NCI-H1417 treated with DMSO at 0.1 percent for 48 hours (cell line): ENCODE measurements at places on chromosomes 11 and 22.

DNA sequence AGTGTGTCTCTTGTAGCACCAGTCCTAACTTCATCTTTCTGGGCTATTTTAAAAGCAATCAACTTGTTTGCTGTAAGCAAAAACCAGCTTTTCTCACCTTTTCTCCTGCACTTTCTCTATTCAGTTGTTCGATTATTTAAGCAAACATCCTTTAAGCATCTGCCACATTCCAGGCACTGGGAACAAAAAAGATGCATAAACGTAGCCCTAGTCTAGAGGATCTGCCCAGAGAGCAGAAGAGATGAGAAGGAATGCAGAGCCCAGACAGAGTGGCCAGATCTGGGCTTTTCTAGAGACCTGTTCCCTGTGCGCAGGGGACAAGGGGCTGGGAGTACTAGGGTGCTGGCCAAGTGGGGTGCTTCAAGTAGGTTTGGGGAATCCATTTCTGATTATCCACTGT, 8.4 kb downstream of the APLNR start:
- no peak for DNase-seq

DNA sequence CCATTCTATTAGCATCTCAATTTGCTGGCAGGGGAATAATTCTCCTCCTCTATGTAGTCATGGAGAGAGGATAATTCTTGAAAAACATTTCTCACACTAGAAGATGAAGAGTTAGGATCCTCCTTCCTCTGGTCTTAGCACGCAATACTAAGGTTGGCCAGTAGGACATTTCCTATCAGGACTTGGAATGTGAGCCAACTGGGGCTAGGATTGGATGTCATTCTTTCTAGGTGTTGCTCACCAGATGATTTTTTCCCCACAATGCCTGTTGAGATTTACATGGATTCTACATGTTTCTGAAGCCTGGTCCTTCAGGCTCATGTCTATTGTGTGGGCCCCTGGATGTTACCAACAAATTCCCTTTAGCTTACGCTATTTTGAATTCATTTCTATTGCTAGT, 28.0 kb downstream of the SLN start:
- DNase-seq: no peak

DNA sequence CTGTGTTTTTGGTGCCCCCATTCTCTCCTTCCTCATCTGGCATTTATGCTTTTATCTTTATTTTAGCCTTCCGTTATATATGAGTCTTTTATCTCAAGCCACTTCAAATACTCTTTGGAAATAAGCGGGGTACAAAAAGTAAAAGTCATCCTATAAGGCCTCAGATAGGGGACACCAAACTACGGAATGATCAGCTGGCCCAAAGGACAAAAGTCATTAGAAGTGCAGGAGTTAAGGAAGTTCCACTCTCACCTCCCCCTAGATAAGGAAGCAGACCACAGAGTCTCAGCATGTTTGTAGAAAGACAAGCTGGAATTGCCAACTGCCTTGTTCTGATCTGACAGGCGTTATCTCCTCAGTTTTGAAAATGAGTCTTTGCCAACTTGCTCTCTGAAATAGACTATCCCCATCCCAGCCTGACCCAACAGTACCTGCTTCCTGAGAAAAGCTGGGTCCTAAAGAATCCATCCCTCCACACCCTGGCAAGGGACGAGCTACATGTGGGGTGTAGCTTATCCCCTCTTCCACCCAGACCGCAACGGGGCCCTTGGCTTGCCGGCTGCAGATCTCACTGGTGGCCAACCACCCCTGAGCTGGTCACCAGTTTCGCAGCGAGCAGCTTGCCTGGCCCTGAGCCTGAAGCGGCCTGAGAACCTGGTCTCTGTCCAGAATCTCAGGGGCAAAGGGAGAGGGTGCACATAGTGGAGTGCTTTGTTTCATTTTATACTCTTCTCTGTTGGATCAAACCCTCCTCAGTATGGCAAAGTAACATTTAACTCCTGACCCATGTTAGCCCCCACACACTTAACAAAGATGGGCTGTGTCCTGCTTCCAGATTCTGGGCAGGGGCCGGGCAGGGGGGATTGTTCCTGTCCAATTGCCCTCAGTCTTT, 13.8 kb downstream of the FADS2 start:
- no peak for DNase-seq

DNA sequence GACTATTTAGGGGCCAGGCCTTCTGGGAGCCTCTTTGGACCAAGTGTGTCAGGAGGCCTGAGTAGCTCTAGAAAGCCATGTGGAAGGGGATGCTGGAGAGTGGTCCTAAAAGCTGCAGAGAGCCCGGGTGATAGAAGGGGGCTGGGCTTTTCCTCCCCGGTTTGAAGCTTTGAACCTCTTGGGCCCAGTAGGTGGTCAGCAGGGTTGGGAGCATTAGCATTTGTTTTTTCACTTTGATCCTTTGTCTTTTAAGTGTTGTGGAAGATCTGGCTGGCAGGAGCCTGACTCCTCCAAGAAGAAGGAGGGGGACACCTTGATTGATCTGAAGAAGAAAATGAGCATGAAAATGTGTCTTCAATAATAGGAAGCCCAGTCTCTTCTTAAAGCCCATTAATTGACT, 596.6 kb downstream of the INSC start:
- DNase-seq: no peak

GRCh38 chr22:49141761-49142160, 685.9 kb downstream of the BRD1 start:
- no peak for DNase-seq

GRCh38 chr11:46736615-46737014, 17.6 kb downstream of the F2 start:
- DNase-seq: no peak

- DNase-seq: no peak
These were observed 13.4 kb downstream of the AP5B1 start for GRCh38 chr11:65767406-65767805.

DNA sequence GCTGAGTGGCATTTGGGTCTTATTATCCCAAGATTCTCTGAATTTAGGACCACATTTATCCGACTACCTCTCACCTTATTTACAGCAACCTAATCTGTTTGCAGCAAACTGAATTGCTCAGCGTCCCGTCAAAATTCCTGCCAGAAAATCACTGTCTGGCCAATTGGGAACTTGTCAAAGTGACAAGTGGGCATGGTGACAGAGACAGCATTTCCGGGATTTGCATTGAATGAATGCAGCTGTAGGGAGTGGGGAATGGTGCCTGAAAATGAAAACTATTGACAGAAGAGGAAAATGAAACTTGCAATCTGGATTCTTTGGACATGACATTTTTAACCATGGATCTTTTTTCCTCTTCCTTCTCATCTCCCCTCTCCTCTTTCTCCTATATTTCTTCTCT, 113.8 kb downstream of the NELL1 start:
- no peak for DNase-seq

DNA sequence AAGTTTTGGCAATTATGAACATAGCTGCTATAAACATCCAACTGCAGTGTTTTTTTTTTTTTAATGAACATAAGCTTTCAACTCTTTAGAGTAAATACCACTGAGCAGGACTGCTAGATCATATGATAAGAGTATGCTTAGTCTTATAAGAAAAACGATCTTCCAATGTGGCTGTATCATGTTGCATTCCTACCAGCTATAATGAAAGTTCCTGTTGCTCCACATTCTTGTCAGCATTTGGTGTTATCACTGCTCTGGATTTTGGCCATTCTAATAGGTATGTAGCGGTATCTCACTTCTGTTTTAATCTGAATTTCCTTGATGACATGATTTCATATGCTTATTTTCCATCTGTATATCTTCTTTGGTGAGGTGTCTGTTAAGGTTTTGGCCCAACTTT, 50.4 kb downstream of the PDGFD start:
- DNase-seq: no peak

- no peak for DNase-seq
These were observed 56.9 kb upstream of the EMID1 start for GRCh38 chr22:29148826-29149225.

GRCh38 chr22:47337161-47337621, 574.7 kb downstream of the TBC1D22A start:
- DNase-seq: no peak

- no peak for DNase-seq
These were observed 12.1 kb downstream of the DENND5A start for GRCh38 chr11:9253086-9253485.

GRCh38 chr11:19234231-19234817, 6.4 kb downstream of the E2F8 start:
- no peak for DNase-seq

DNA sequence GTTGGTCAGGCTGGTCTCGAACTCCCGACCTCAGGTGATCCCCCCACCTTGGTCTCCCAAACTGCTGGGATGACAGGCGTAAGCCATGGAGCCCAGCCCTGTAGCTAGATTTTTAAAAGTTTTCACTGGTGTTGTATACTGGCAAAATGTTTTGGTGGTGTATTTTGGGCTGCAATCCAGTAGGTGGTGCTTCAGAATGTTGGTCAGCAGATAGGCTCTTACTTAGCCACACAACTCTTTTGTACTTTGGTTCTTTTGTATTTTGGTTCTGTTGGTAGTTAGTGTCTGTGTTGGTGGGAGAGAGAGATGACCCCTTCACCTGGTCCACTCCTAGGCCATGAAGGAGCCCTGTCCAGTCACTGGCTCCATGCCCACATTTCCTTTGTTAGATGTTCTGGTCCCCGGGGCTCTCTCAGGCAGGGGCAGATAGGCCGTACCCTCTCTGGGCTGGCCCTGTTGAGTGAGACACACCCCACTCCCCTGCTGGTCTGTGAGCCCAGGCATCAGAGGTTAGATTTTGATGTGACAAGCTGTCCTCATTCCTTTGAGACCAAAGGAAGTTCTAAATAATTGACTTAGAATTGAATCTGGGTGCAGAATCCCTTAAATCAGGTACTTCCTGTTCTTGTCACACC, 123.8 kb downstream of the DDX10 start:
- no peak for DNase-seq

- DNase-seq: no peak
These were observed 23.5 kb downstream of the APLNR start for GRCh38 chr11:57213342-57214097.
